Suppressor macrophage treated with lipopolysaccharide for 4 hours (primary cell): ENCODE measurements at places on chromosomes 7 and 10.

- no peak for DNase-seq
Measured at GRCh38 chr7:1647961-1648672, 22.0 kb upstream of the ELFN1 start.

- DNase-seq = no peak
Measured at GRCh38 chr10:18616337-18616736, 35.0 kb downstream of the NSUN6 start.

GRCh38 chr10:104935656-104936055 is 294.6 kb downstream of the SORCS3 start:
- no peak for DNase-seq

- DNase-seq = no peak
Measured at GRCh38 chr10:36221101-36221500, 579.0 kb upstream of the FZD8 start.

DNA sequence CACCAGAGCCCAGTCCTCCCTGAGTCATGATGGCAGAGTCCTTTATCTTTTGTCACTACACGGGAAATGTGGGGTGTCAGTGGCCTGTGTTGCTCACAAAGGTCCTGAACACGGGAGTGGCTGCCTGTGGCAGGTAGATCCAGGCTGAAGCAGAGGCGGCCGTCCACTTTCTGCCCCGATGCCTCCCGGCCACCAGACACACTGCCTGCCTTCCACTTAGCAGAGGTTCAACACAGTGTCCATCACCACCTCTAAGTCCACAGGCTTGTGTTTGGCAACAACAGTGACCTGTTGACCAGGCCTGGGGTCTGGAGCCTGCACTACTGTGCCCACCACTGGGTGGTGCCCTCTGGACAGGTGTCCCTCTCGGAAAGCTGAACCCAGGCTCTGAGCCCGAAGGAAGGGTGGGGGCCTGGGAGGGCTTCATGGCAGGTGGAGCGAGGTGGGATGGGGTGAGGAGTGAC is 49.9 kb upstream of the CAMK2B start:
- DNase-seq = no peak

DNA sequence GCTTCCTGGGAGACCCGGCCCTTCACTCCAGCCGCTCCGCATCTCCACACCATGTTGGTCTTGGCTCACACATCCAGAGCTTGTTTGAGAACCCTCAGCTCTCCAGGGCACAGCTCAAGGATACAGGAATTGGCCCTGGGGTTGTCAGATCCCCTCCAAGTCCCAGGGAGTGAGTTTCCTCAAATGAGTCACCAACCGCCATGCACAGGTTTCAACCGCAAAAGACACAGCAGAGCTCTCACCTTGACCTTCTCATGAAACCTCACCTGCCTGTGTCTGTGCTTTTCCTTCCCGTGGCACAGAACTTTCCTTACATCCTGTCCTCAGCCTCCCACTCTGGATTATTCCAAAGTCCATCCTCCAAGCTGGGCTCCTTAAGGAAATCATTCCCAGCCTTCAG is 20.6 kb downstream of the AZGP1 start:
- DNase-seq = no peak

DNA sequence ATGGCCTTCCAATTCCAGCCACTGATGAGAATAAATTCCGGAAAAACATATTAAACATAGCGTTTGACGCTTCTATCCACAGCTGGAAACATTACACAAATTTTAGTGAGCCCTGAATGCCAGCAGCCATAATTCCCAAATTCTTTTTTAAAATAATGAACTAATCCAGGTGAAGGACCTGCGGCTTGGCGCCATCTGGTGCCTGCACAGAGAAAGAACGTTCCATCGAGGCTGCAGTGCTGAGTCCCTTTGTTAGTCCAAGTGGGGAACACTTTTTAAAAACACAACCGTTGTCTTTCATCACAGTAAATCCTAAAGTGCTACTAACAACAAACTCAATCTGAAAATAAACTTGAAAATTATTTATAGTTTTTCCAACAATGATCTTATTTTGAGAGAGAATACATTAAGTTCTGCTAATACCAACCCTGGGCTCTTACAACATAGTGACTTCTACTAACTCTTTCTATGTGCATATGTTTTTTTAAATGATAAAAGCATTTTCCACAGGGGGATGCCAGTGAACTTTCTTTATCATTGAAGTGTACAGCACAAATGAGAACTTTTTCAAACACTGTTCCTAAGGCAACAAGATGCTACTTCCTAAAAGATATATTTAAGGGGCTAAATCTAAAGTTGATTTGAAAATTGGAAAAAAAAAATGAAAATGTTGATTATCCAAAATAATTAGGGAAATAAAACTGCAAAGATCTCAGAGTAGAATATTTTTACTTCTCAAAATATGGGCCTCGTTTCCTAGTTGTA is 166.9 kb upstream of the RNF32 start:
- DNase-seq = peak; percentile 23

- no peak for DNase-seq
Measured at GRCh38 chr7:101559586-101559985, 69.5 kb downstream of the MYL10 start.

- DNase-seq = no peak
Measured at GRCh38 chr10:20281579-20281978, 465.3 kb downstream of the PLXDC2 start.

DNA sequence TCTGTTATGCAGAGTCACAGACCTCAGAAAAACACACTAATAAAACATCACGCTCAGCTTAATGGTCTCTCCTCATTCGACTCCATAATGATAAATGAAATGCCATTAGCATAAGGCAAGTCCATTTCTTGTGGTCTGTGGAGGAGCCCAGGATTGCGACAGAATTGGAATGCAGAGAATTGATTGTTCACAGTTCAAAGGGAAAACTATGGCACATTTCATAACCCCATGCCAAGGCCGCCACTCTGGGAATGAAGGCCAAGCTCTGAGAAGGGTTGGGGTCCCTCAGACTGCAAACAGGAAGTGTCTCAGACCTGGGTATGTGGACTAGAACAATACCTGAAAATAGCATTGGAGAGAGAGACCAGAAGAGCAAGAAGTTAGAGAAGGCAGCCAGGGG is 398.9 kb downstream of the ADRA2A start:
- DNase-seq = no peak

DNA sequence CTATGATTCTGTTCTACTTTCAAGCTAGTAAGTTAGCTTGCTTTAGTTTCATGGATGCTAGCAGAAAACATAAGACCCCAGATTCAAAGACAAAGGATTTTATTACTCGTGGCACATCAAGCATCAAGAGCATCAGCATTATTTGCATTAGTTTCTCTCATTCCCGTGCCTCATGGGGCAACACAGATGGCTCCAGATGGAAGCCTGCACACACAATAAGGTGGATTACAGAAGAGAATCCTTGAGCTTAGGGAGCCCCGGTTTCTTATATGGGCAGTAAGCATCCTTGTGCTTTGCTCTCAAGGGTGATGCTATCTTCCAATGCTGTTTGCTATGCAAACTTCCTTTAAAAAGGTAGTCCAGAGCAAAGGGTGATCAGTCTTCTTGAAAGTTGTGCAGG is 10.7 kb upstream of the CAPZA2 start:
- no peak for DNase-seq

- peak; percentile 62 for DNase-seq
Measured at GRCh38 chr7:141012044-141012685, 2.6 kb downstream of the MRPS33 start.

- DNase-seq = no peak
Measured at GRCh38 chr7:50331564-50332208, 27.2 kb downstream of the IKZF1 start.

- no peak for DNase-seq
Measured at GRCh38 chr7:100789055-100789454, 38.3 kb downstream of the EPHB4 start.

- no peak for DNase-seq
Measured at GRCh38 chr7:115007751-115008150, 85.9 kb downstream of the MDFIC start.

DNA sequence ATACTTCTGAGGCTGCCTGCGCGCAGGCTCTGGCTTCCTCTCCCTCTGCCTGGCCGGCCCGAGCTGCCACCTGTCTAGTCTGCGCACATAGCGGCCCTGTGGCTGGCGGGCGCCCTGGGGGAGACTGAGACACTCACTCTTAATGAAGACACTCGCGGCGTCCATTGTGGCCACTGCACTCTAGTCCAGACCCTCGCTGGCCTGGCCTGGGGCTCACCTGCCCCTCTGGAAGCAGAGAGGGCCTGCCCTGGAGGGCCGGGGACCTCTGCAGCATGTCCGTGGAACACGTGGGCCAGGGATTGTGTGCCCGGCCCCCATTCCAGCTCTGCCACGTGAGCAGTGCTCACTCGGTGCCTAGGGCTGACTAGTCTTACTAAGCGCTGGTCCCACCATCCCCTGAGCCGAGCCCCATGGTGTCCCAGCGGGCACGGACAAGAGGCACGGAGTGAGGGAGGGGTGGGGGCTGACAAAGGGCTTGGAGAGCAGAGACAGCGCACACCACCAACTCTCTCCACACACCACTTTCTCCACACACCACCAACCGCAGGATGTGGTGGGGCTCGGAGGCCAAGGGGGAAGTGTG is 149.3 kb downstream of the ELFN1 start:
- no peak for DNase-seq

- no peak for DNase-seq
Measured at GRCh38 chr10:18719811-18720210, 60.6 kb downstream of the ARL5B start.

GRCh38 chr7:35820858-35821257 is 20.0 kb downstream of the SEPTIN7 start:
- DNase-seq = no peak

GRCh38 chr7:152677808-152678670 is 2.1 kb upstream of the XRCC2 start:
- DNase-seq = no peak

- no peak for DNase-seq
Measured at GRCh38 chr7:106766551-106766950, 98.5 kb upstream of the PIK3CG start.

- no peak for DNase-seq
Measured at GRCh38 chr10:130394832-130395231, 258.6 kb downstream of the GLRX3 start.

- DNase-seq = no peak
Measured at GRCh38 chr10:30170814-30171213, 111.4 kb upstream of the JCAD start.

DNA sequence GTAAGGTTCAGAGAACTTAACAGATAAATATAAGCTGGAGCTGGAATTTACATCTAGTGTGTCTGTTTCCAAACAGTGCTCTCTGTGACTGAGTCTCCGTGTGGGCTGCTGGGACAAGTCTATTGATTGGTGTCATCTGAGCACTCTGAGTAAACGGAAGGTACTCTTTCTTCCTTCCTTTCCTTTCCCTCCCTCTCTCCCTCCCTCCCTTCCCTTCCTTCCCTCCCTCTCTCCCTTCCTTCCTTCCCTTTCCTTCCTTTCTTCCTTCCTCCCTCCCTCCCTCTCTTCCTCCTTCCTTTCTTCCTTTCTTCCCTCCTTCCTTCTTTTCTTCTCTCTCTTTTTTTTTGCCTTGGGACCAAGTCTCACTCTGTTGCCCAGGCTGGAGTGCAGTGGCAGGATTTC is 61.8 kb downstream of the ANKRD61 start:
- DNase-seq = no peak

DNA sequence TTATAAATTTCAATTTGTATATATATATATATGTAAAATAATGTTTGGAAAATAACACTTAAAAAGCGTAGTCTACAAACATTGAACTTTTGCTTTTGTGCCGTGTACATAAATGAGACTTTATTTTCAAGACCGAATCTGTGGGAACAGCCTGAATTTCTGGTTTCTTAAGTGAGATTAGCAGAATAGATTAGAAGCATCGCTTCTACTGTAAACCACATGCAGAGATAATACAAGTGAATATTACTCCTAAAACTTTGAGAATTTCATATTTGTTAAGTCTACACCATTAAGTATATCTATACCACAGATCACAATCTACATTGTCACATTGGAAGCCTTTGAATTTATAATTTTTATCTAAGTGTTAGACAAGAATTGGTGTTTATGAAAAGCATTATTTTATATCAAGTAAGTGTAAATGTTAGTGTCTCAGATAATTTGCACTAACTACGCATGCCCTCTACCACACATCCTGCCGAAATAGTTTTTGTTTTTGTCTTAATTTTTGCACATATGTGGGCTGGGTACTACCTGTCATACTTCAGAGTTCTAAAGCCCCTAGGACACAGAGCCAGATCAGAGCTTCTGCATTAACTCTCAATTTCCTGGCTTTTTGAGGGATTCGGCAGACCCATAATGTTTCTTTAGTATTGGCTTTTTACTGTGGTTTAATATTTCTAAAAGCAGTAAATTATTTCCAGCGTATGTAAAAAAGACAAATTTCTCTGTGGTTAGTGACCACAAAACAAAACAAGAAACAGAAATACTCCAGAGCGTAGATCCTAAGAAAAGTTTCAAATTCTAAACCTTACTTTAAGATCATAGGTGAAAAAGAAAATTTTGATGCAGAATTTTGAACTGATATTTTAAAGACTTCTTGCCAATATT is 20.0 kb downstream of the TWIST1 start:
- no peak for DNase-seq

DNA sequence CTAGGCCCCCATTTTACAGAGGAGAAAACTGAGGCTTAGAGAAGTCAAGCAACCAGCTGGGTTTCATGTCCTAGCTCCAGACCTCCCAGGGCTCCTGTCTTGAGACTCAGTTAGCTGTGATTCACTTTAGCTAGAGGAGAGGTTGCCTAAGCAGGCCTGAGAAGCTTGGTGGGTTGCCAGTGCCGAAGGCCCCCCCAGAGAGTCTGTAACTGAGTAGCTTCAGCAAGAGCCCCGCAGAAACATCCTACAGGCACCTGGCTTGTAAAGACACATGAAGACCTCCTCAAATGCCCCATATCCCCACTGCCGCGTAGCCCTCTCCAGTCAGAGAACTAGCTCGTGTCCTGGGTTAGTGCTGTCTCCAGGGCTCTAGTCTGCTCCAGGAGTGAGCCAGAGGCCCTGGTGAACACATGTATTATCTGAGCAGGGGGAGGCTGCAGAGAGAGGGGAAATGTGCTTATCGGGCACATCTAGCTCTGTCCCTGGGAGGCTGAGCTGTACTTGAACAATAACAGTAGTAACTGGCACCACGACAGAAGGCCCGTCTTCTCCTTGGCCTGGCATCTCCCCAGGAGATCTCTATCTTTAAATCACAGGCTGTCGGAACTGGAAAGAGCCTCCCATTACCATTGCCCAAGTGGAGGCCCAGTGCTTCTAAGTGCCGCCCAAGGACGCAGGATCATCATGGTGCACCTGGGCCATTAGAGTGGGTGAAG is 28.9 kb downstream of the UNC5B start:
- DNase-seq = no peak

DNA sequence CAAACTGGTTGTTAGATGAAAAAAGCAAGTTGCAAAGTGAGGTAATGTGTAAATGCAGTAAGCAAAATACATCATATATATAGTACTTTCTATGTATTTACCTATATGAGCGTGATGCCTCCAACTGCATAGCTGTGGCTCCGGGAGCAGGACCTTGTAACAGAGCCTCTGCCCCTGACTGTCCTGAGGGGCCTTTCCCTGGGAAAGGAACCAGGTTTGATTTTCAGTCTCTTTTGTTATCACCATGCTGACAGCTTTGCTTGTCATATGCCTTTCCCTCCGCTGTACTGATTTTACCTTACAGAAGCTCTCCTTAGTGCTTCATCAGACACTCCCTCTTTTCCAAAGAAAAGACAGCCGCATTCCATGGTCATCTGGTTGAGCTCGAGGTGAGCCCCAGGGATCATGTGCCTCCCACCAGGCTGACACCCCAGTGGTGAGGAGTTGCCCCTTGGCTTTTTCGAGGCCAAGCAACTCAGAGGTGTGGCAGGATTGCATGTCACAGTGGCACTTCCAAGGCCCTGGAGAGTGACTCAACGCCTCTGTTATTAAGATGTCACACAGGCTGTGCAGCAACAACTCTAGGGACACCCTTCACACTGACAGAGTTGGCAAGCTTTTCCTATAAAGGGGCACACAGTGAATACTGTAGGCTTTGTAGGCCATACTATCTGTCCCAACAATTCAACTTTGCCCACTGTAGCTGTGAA is 78.9 kb downstream of the ALOX5 start:
- DNase-seq = no peak
